ENCODE measurements at places on chromosomes 7 and 10.

GRCh38 chr7:569996-570800 lies 50.6 kb upstream of the PDGFA start:
- DNase-seq = no peak

DNA sequence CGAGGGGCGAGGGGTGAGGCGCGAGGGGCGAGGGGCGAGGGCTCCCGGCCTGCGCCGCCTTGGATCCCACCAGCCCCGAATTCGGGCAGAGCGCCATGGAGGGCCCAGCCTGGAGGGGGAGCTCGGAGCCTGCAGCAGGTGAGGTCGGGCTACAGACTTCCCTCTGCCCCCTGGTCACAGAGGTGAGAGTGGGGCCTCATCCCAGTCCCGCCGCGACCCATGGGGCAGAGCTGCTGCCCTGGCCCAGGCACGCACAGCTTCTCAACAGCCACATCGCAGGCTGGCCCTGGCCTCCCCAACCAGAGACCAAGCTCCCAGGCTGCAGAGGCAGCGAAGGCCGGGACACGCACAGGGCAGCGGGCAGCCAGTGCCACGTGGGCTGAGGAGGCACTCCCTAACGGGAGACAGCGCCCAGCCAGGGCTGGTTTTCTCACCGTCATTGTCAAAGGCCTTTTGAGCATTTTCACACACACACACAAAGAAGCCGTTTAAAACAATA lies 191.8 kb downstream of the PTPRN2 start:
- DNase-seq = no peak

DNA sequence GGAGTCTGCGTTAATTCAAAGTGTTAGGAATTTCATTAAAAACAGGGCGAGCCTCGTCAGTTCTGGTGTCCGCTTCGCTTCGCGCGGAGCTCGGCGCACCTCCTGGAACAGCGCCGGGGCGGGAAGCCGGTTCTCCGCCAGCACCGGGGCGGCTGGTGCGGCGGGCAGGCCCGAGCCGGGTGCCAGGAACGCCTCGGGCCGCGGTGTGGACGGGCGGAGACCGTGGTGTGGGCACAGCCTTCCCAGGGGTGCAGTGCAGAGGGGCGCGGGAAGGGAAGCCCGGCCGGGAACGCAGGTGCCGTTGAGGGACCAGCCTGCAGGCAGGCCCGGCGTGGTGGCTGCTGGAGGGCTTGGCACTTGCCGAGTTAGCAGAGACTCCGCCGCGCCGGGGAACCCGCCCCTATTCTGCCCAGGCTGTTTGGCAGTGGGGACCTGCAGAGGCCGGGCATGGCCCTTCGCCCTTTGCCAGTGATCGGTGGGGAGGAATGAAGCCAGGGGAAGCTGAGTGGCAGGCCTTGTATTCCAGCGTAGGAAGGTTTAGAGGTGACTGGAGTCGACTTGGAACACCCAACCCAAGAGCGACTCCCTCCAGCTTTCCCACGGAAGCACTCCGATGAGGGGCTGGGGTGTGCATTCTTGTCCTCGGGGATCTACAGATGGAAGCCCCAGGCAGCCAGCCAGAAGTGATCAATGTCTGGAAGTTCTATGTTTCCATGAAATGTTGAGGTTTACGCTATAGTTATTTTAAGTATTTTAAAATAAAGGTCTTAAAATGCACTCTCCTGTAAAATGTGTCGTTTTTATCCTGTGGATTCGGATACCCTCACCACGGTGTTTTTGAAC lies 945 bp upstream of the RHEB start:
- peak; percentile 2 for DNase-seq

DNA sequence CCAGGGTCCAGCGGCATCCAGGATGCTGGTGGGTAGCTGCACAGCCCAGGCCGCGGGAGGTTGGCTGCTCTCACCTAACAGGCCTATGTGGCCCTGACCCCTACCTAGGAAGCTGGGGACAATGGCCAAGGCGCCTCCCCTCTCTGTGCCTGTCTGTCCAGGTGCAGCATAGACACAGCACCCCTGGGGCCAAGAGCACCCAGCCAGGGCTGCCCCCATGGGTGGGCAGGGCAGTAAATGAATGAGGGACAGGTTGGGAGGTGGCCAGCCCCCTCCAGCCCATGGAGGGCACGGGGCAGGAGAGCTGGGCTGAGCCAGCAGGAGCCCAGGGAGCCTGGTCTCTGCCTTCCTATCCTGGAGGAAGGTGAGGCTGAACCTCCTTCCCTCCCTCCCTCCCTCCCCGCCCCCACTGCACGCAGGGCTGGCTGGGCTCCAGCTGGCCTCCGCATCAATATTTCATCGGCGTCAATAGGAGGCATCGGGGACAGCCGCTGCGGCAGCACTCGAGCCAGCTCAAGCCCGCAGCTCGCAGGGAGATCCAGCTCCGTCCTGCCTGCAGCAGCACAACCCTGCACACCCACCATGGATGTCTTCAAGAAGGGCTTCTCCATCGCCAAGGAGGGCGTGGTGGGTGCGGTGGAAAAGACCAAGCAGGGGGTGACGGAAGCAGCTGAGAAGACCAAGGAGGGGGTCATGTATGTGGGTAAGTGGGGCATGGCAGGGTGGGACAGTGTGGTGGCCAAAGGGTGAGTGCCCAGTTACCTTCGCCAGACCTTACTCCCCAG lies at the start of gene SNCG:
Gene SNCG (plus strand): TSS at position 484 of the 785 bp plus-strand sequence. CDS start 99 bp downstream, at position 583.
- no peak for DNase-seq

DNA sequence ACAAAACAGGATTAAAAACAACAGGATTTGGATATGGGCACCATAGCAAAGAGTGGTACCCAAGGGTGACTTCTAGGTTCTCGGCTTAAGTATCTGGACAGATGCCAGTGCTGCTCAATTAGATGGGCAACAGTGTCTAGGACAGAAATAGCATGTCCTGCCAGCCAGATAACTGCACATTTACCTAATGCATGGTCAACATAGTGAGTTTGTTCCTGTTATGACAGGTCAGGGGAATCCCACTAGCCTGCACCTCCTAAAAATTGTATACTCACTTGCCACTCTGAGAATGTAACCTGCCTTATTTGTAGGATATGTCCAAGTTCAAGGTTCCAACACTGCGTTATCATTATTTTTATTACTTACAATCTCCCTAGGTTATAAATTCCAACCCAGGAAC lies 471.7 kb downstream of the GRM8 start:
- no peak for DNase-seq

- no peak for DNase-seq
Measured at GRCh38 chr7:137439829-137440825, 96.6 kb upstream of the PTN start.

DNA sequence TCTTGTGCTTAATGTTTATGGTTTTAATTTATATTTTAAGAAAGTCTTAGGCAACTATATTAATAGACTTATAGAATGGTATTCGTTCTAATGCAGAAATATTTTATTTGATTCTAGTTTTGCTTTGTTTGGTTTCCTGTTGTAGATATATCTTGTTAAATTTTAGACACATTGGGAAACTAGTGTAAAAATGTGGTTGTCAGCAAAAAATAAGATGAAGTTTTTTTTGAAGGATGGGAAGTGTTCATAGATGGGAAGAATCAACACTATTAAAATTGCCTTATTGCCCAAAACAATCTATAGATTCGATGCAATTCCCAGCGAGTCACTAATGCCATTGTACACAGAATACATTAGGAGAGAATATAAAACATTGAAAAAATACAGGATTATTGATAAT lies 278.9 kb downstream of the ZWINT start:
- DNase-seq = no peak

DNA sequence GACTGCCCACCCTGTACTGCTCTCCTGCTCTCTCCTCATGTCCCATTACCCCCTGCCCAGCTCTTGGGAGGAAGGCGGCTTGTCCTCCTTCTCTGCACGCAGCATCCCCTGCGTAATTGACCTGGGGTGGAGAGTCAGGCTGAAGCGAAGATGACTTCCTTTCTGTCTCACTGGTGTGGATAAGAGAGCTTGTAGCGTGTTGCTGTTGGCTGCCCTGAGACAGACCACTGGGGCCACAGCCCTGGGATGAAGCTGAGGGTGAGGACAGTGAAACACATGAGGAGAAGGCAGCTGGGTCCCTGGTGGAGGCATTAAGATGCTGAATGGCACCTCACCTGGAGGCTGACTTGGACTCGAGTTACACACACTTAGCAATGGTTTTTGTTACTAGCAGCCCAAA lies 310.3 kb upstream of the ZNF32 start:
- no peak for DNase-seq

DNA sequence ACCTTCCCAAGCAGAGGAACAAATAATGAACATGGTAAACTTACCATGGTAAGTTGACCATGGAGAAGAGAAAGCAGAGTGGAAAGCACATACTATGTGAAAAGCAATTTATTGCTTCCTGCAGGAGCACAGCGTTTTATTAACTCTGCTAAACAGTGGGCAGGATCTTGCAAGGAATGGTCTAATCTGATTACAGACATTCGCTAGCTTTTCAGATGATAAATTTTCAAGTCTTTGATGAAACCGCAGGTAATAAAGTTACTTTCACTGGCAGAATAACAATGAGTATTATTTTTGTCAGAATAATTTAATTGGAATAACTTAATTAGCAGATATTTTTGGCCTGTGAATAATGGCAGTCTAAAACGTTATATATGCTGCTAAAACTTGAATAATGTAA lies 89.6 kb upstream of the HGF start:
- no peak for DNase-seq

DNA sequence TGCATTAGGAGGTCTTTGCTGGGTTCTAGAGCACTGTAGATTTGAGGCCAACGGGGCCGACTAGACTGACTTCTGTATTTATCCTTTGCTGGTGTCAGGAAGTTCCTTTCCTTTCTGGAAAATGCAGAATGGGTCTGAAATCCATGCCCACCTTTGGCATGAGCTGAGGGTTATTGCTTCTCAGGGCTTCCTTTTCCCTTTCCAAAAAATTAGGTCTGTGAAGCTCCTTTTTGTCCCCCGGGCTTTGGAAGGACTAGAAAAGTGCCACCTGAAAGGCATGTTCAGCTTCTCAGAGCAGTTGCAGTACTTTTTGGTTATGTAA lies 675 bp downstream of the IL6 start:
- DNase-seq = no peak
